Omental fat pad (tissue), 4 donors: ENCODE measurements at places on chromosomes 1 and 21.

- peak; percentile 77 for DNase-seq
Observed at GRCh38 chr1:36650200-36651065, 167.7 kb upstream of the CSF3R start.

GRCh38 chr1:119674835-119675289, 26.8 kb upstream of the ZNF697 start:
- no peak for DNase-seq

- no peak for DNase-seq
Observed at GRCh38 chr1:205610036-205610435, 21.8 kb downstream of the ELK4 start.

DNA sequence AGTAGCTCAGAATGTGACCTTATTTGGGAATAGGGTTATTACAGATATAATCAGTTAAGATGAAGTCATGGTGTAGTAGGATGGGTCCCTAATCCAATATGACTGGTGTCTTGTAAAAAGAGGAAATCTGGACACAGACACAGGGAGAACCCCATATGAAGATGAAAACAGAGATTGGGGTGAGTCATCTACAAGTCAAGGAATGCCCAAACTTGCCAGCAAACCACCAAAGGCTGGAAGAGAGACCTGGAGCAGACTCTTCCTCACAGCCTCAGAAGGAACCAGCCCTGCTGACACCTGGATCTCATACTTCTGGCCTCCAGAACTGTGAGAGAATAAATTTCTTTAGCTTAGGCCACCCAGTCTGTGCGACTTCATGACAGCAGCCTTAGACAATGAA, 29.9 kb downstream of the KRTAP19-8 start:
- DNase-seq, result no peak

DNA sequence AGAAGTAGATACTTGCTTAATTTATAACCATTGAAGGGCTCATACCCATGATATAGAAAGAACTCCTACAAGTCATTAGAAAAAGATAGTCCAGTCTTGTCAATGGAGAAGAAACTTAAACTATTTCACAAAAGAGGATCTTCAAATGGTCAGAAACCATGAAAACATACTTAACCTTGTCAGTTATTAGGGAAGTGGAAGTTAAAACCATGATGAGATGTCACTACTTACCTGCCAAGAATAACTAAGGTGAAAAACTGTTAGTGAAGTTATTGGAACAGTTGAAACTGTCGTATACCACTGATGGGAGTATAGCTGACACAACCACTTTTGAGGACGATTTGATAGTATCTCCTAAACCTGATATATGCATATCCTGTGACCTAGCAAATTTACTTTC, 46.8 kb downstream of the OSBPL9 start:
- no peak for DNase-seq

GRCh38 chr21:41827951-41828883, 50.9 kb downstream of the PRDM15 start:
- no peak for DNase-seq

- no peak for DNase-seq
Observed at GRCh38 chr1:160167580-160167979, 16.2 kb downstream of the ATP1A4 start.

DNA sequence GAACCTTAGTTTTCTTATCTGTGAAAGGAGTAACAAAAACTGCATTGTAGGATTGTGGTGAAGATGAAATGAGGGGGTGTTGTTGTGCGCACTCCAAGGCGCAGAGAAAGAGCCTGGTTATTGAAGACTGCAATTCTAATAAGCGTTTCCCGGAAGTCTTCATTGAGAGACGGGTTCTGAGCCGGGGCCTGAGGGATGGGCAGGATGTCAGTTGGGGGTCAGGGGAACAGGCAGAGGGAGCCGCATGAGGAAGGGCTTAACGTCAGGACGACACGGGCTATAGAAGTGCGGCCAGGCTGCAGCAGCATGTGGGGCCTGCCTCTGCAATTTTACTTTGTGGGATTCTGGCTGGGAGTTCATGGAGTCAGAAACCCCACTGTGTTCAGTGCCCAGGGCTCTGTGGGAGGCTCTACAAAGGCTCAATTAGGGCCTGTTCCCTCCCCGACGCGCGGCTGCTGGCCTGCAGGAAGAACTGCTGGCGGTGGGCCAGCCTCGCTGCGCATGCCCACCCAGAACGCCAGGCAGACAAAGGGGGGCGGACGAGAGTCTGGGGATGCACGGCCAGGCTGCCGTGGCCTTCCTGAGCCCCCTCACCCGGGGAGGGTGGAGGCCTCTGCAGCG, 20.7 kb downstream of the TRIM62 start:
- DNase-seq, result no peak

DNA sequence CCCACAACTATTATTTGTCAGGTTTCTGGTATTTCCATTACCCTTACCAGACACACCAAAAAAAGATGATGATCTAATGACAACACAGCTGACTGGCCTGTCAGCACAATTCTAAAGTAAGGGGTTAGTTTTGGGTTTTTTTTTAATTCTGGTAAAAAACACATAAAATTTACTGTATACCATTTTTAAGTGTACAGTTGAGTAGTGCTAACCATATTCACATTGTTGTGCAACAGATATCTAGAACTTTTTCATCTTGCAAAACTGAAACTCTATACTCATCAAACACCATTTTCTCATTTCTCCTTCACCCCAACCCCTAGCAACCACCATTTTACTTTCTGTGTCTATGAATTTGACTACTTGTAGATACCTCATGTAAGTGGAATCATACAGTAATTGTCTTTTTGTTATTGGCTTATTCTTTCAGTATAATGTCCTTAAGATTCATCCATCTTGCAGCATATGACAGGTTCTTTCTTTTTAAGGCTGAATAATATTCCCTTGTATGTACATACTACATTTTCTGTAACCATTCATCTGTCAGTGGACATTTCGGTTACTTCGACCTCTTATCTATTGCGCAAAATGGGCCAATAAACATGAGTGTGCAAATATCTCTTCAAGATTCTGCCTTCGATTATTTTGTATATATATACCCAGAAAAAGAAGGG, 29.8 kb downstream of the ARNT start:
- DNase-seq, result no peak

GRCh38 chr1:112934577-112934976, 21.4 kb downstream of the SLC16A1 start:
- no peak for DNase-seq

DNA sequence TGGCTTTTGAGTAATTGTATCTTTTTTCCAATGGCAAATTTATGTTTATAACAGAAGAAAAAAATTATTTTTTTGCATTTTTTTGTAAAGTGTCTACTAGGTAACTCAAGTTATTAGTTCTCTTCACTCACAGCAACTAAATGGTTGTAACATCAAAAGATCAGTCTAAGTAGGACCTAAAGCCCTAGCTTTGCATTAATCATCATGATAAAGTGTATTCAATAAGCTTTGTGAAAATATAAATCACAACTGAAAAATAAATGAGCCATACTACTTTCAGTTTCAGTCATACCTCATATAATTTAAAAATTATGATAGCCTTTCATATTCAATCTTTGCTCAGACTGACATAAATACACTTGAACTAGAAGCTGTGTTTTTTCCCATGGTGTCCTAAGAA, 6.9 kb downstream of the TAF5L start:
- DNase-seq, result no peak

DNA sequence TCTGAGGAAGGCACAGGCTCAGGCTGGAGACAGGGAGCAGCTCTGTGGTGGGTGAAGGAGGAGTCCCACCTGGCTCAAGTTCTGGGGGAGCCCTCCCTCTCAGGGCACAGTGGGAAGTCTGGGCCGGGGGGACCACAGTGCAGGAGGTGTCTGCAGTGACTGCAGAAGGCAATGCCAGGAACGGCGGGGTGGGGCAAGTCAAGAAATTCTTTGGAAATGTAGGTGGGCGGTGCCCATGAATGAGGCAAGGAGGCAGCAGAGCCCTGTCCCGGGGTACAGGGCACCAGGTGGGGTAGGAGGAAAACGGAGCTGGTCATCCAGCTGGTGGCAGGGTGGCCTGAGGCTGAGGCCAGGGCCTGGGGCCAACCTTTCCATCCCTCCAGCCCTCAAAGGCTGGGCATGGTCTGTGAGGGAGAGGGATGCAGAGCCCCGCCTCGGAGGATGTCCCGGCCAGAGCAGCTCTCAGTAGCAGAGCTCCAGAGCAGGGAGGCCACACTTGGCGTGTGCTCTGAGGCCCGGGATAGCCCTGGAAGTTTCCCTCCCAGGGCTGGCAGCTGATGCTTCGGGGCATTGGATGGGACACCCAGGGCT, 4.7 kb downstream of the TFF3 start:
- DNase-seq, result no peak

DNA sequence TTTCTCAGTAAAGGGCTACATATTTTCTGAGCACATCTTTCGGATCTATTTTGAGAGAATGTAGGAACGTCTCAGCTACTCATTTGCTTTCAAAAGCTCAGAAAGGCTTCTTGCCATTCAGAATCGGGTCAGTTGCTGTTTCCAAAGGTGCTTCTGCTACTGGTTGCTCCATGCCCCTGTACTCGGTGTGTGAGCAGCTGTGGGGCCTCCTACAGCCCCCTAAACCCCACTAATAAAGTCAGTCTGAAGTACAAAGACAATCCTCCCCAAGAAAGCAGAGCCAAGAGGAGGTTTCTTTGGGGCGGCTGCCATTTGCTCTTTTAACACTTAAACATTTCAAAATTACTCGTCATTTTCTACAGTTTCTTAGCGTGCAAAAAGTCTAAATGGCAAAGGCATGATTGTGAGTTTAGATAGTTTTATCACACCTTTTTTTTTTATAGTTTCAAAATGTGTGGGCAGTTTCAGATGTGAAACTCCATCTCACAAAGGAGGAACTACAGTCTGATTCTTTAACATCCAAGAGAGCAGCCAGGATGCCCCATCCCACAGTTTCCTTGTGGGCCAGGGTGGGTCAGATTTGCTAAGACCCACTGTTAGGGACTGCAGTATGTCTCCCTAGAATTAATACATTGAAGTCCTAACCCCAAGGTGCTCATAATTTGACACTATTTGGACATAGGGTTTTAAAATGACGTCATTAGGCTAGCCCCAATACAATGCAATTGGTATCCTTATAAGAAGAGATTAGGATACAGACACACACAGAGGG, 4.1 kb downstream of the RUNX1 start:
- DNase-seq, result no peak

- no peak for DNase-seq
Observed at GRCh38 chr1:198660341-198661261, 21.8 kb downstream of the PTPRC start.

- DNase-seq, result no peak
Observed at GRCh38 chr1:207429963-207430362, 24.2 kb upstream of the CR2 start.

GRCh38 chr1:153635872-153636271, 2.0 kb downstream of the CHTOP start:
- no peak for DNase-seq

DNA sequence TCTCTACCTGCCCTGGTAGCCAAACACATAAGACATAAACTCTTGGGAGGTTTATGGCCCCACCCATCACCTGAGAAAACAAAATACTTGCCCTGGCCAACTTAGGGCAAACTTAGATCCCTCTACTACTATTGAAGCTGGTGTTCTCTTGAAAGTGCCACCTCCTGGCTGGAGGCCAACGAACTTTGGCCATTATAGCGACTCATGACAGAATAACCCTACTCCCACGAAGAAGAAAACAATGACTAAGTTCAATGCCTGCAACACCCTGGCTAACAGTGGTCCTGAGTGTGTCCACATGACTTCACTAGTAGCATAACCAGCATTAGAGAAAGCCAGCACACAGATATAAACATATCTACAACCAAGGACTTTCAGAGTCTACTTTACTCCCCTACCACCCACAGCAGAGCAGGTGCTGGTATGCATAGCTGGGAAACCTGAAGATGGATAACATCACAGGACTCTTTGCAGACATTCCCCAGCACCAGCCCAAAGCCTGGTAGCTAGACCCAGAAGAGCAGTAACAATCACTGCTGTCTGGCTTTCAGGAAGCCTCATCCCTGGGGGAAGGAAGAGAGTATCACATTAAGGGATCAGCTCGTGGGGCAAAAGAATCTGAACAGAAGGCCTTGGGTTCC, 81.0 kb downstream of the SLC30A10 start:
- no peak for DNase-seq

- DNase-seq, result no peak
Observed at GRCh38 chr1:150066838-150067183, 765 bp upstream of the VPS45 start.

GRCh38 chr1:187853505-187853904, 1024.8 kb downstream of the PLA2G4A start:
- DNase-seq, result no peak

- no peak for DNase-seq
Observed at GRCh38 chr1:53558739-53559315, 99.6 kb downstream of the DMRTB1 start.

- DNase-seq, result no peak
Observed at GRCh38 chr1:171426645-171427044, 58.7 kb upstream of the PRRC2C start.

GRCh38 chr1:22208268-22208972, 65.5 kb upstream of the WNT4 start:
- DNase-seq, result no peak

- no peak for DNase-seq
Observed at GRCh38 chr1:175410560-175410959, 218.0 kb upstream of the KIAA0040 start.

DNA sequence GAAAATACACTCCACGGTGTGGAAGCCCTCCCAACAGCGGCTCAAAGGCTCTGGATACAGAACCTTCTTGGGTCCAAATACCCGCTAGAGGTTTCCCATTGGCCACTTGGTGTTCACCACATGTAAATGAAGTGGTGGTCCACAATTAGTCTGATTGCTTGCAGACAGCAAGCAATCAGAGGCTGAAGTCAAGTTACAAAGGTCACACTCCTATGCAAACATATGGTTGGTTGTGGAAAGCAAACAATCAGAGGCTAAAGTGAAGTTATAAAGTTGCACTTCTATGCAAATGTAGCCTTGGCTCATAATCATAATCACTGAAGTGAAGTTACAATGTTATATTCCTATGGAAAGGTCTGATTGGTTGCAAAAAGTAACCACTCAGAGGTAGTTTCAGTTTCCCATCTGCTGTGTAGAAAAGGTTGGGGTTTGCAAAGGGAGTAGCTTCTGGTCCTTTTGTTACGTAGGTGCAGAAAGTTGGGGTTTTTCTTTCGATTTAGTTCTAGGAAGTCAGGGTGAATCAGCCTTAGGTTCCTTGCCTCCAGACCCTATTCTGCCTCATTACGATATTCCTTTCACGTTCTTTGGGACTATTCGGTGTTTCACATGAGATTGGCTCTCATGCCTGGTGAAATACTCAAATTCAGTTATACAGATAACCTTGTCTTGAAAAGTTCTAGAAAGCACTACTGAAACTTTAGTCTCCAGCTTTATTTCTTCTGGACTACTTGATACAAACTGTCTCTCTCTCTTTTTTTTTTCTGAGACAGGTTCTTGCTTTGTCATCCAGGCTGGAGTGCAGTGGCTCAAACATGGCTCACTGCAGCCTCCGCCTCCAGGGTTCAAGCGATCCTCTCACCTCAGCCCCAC, 36.7 kb upstream of the MTF2 start:
- DNase-seq, result no peak
